Stimulated activated CD8-positive, alpha-beta memory T cell treated with anti-CD3 and anti-CD28 coated beads, Interleukin-7, amount 100 ng/mL, for 1 hour (primary cell): ENCODE measurements at places on chromosomes 2 and 18.

- DNase-seq: no peak
Observed at GRCh38 chr18:9647496-9648323, 33.4 kb upstream of the PPP4R1 start.

GRCh38 chr18:2143636-2144035 is 427.7 kb downstream of the METTL4 start:
- DNase-seq: no peak

- no peak for DNase-seq
Observed at GRCh38 chr2:8984157-8984556, 19.3 kb downstream of the MBOAT2 start.

DNA sequence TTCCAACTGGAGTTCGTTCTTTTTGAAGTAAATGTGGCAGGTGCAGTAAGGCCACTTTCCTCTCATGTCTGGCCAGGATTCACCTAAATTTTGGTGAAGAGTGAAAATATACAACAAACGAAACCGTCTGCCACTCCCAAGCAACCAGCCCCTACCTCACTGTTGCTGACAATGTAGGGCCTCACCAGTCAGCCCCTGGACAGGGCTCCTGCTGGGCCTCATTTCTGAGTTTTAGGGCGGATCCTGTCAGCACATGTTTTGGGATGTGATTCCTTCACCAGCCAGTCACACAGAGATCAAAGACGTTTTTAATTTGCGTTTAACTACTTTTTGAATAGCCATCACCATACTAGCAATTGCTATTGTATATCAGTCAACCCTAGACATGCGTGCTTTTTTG is 185.0 kb downstream of the WDR7 start:
- DNase-seq: no peak

DNA sequence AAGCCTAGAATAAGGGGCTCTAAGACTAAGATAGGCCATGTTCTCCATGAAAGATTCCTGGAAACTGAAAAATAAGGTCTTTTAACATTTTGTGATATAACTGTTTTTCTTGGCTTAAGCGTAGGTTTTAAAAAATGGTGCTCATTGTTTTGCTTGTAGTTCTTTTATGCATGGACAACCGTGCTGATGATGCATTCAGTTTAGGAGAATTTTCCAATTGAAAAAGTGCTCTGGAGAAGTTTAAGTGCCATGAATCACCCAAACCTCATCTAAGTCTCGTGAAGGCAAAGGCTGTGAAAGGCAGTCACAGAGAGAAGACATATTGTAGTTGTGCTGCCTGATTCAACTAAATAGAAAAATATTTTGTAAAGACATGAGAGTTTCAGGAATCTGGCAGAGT is 111.8 kb upstream of the GAREM1 start:
- no peak for DNase-seq

DNA sequence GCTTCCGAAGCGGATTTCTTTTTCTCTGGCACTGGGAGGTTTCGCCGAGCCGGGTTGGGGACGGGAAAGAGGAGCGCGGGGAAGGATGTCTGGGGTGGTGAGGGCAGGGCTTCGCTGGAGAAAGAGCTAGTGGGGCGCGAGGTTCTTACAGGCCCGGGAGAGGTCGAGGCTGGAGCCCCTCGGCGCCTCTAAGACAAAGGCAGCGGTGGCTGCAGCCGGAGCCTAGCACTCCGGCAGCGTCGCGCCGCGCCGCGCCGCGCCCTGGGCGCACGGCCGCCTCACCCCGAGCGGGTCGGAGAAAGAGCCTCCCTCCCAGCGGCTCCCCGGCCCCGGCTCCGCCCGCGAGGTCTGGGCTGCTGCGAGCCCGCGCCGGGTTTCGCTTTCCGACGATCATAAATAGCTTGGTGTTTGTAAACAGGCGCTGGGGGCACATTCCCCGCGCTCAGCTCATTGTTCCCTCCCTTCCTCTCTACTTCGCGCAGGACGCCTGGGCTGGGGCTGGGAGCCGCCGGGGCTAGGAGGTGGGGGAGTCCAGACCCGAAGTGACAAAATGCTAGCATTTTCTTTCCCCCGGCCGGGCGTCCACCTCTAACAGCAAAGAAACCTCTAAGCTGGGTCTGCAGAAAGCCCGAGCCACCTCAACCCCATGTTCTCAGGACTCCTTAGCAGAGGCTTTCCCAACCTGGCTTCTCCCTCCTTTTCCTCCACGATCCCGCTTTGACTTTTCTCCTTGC is 813 bp upstream of the MEIS1 start:
- no peak for DNase-seq

- no peak for DNase-seq
Observed at GRCh38 chr2:62505750-62506420, at the start of gene TMEM17. TSS of gene TMEM17 (minus strand) at chr2:62506195. CDS start at chr2:62506129, 66 bp downstream.

GRCh38 chr2:33706410-33706809 is 107.3 kb upstream of the FAM98A start:
- no peak for DNase-seq

DNA sequence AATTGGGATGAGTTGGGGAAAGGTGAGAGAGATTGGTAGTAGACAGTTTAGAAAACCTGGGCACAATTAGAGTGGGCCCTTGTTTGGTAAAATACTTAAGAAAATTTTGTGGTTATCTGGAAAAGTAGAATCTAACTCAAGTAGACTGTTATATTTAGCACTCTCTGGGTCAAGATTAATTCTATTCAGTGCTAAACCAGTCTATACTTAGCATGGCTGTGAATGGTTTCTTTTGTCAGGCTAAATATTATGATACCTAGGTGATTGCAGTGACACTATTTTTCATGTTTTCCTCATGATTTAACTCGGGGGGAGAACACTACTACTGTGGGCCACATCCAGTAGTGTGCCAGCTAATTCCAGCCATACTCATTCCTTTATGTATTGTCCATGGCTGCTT is 58.9 kb downstream of the KIAA1328 start:
- DNase-seq: no peak

DNA sequence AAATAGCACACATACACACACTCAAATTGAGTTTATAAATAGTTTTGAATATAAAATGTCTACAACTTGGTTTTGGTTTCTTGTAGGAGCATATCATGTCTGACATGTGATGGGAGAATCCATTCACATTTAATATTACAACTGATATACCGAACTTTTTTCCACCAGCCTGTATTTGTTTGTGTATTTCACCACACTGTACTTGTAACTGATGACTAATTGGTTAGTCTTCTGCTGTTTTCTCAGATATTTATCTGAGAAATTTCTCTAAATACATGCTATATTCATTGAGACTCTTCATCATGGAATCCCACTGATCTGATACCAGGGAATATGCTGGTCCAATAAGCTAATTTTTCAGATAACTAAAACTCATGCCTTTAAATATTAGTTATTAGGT is 56.3 kb upstream of the UBXN4 start:
- DNase-seq: no peak
